ENCODE measurements at places on chromosomes 3 and 15.

DNA sequence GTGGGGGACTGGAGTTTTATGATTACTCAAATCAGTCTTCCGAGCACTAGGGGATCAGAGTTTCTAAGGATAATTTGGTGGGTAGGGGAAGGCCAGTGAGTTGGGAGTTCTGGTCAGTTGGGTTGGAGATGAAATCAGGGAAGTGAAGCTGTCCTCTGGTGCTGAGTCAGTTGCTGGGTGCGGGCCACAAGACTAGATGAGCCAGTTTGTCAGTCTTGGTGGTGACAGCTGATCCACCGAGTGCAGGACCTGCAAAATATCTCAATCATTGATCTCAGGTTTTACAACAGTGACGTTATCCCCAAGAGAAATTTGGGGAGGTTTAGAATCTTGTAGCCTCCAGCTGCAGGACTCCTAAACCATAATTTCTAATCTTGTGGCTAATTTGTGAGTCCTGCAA lies 249.4 kb downstream of the FAM43A start:
- DNase-seq: no peak

GRCh38 chr3:37323494-37323893 lies 149.1 kb upstream of the LRRFIP2 start:
- DNase-seq: no peak

- no peak for DNase-seq
These were observed 81.6 kb downstream of the STT3B start for GRCh38 chr3:31614162-31614921.

- no peak for DNase-seq
These were observed 125.1 kb downstream of the PLCL2 start for GRCh38 chr3:17009826-17010225.

- DNase-seq: no peak
These were observed 8.3 kb downstream of the FES start for GRCh38 chr15:90892498-90893174.

- DNase-seq: no peak
These were observed 252.8 kb downstream of the ZIC1 start for GRCh38 chr3:147661916-147662315.

DNA sequence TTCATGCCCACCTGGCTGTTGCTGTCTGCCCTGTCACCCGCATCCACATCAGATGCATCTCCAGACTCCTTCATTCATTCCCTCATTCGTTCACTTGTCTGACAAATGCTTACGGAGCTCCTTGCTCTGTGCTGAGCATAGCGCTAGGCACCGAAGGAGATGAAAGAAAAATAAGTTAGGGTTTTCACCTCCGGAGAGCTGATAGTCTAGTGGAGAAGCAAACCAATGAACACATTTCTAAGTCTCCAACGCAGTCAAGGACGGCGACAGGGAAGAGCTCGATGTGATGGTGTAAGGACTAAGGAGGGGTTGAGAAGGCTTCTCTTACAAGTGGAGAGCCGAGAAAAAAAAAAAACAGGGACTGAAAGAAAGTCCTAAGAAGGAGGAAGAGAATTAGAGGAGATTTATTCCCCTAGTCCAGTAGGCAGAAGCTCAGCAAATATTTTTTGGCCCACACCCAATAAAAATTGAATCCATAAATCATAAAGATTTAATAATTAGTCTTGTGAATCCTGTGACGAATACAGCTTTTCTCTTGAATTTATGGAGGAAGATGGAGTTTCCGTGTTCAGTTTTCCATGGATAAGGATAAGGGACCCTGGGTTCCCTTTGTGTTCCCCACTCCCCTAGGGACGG lies 127.2 kb upstream of the DLG1 start:
- DNase-seq: no peak

DNA sequence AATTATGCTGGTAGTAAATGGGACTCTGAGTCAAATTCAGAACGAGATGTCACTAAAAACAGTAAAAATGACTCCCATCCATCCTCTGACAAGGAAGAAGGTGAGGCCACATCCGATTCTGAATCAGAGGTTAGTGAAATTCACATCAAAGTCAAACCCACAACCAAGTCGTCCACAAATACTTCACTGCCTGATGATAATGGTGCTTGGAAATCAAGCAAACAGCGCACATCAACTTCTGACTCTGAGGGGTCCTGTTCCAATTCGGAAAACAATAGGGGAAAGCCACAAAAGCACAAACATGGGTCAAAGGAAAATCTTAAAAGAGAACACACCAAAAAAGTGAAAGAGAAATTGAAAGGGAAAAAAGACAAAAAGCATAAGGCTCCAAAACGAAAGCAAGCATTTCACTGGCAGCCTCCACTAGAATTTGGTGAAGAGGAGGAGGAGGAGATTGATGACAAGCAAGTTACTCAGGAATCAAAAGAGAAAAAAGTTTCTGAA lies 15.1 kb upstream of the ZBTB47 start:
- no peak for DNase-seq

DNA sequence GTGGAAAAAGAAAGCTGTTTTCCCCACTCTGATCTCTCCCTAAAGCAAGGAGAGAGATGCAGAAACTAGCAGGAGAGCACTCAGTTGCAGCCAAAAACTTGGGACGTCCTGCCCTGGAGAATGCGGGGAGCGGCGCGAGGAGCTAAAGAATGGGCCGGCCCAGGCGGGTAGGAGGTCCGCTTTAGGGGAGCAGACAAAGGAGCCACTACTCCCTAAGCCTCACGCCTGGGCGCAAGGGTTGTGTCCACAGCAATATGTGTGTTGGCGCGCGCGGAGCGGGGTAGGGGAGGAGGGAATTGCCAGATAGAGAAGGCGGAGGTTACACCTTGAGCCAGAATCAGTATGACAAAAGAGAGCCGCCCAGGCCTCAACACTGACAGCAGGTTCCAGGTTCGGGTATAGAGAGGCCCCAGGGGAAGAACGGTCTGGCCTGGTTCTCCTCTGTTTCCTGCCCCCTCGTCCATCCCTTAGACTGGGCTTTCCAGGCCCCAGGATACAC lies 2.9 kb downstream of the WNT5A start:
- no peak for DNase-seq

DNA sequence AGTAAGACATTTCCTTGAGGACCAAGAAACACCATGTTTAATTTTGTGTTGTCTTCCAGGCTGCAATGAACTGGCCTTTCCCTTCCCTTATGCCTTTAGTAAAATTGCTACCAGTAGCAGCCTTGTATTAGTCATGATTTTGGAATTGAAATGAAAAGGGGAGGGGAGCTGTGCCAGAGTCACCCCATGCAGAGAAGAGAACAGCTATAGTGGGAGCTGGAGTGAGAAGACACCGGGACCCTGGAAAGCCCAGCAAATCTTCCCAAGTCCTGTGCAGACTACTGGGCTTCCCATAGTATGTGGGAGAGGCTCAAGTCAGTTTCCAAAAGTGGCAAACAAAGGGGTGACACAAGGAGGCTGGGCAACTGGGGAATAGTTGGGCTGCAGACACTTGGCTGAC lies 178.5 kb downstream of the NR1D2 start:
- no peak for DNase-seq

GRCh38 chr3:175476489-175476888 lies 617.4 kb downstream of the NAALADL2 start:
- DNase-seq: no peak

- no peak for DNase-seq
These were observed 78.8 kb upstream of the CTNNB1 start for GRCh38 chr3:41120460-41120859.

- DNase-seq: no peak
These were observed 327.5 kb downstream of the RORA start for GRCh38 chr15:60901647-60902046.

- no peak for DNase-seq
These were observed 23.7 kb upstream of the SFMBT1 start for GRCh38 chr3:53069422-53070068.

- DNase-seq: no peak
These were observed 70.0 kb downstream of the CFAP20DC start for GRCh38 chr3:58979840-58980239.

DNA sequence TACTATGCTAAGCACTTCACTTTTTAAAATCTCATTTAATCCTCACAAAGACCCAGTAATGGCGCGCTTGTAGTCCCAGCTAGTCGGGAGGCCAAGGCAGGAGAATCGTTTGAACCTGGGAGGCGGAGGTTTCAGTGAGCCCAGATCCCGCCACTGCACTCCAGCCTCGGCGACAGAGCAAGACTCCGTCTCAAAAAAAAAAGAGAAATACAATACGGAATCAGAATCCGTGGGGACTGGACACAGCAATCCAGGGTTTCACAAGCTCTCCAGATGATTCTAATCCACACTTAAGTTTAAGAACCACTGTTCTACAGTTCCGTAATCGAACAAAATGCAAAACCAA lies 426 bp upstream of the SUMF1 start:
- DNase-seq: no peak

DNA sequence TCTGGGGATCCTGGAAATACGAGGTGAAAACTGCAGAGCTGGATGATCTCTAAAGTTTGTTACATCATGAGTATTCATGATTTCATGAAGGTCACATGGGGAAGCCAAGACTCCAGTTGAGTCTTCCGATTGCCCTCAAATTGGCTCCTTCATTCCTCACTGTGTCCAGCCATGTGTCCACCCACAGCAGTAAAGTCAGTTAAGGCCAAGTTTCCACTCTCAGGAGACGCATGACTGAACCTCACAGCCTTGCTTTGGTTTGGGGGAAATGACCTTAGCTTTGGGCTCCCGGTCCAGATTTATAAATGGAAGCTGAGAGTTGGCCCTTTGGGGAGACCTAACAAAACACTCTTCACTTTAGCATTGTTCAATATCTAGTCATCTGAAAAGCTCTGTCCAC lies 289.7 kb upstream of the MCTP2 start:
- no peak for DNase-seq

DNA sequence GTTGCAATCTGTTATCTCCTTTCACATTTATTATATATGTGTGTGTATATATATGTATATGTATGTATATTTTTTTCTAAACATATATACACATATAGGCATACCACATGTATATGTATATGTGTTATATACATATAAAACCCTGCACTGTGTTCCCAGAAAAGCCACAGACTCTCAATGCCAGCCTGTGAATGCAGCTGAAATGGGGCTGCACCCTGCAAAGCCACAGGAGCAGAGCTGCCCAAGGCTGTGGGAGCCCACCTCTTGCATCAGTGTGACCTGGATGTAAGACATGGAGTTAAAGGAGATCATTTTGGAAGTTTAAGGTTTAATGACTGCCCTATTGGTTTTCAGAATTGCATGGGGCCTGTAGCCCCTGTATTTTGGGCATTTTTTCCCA lies 762.3 kb upstream of the ARPP21 start:
- DNase-seq: no peak

- DNase-seq: no peak
These were observed 110.7 kb upstream of the CNTN4 start for GRCh38 chr3:1987980-1988379.

GRCh38 chr3:14169435-14169834 lies 9.0 kb downstream of the XPC start:
- no peak for DNase-seq

All from cortex of kidney (tissue), 1 donor.